Lower leg skin (tissue), 4 donors: ENCODE measurements at places on chromosomes 2 and 18. TPM values are rescaled to one million over a fixed set of nuclear protein-coding genes. Genes with fewer than 3 reads are reported as not detected.
A peak's percentile ranks its signal among the peaks of the same experiment; 100 is the strongest.

- no peak for DNase-seq
Measured at GRCh38 chr2:109436610-109437225, 177.0 kb downstream of the SEPTIN10 start.

DNA sequence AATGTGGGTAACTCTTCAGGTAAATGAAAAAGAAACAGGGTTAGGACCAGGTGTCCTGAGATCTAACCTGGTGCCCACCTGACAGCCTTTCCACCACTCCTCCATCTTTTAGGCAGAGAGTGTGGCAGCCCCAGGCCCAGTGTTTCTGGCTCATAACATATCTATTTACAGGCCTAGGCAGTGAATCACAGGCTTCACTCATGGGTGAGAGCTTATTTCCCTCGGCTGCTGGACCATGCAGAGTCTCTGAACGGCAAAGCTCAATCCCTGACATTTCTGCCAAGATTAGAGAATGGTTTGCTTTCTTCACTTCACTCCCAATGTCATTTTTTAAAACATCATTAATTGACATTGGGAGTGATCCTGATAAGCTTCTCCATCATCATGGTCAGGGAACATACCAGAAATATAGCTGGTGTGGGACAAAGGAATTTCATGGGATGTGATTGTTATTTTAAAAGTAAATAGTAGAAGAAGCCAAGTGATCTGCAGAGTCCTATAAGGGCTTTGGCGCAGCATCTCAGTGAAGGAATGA lies 323.9 kb downstream of the SETBP1 start:
- DNase-seq: no peak

GRCh38 chr2:136363900-136364299 lies 246.0 kb upstream of the CXCR4 start:
- no peak for DNase-seq

Gene NCKAP5
- total RNA-seq: 2.0 TPM

- DNase-seq: no peak
Measured at GRCh38 chr2:177404243-177404642, 11.7 kb downstream of the AGPS start.

Gene GALR1
- not detected for total RNA-seq

Gene NFATC1
- total RNA-seq: 15.8 TPM

GRCh38 chr2:75045526-75046050 lies 87.1 kb downstream of the POLE4 start:
- no peak for DNase-seq

DNA sequence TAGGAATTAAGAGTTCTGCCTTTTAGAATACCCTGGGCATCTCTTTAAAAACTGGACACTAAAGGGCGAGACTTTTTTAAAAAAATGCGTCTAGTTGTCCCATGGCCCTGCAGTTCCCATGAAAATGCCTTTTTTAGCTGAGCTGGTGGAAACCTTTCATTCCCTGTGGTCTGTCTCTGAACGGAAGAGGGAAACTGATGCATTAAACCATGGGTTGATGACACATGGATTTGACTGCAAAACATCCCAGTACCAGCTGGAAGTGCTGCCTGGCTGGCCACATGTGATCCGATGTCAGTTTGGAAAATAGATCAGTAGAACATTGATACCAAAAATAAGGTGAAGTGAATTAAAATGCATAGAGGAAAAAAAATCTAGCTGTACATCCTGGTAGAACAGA lies 129.2 kb downstream of the MYO1B start:
- no peak for DNase-seq

Gene ANO7
- 0.49 TPM for total RNA-seq

- no peak for DNase-seq
Measured at GRCh38 chr2:70994009-70994698, 519 bp downstream of the TEX261 start.

GRCh38 chr2:117859924-117860647 lies 45.6 kb downstream of the DDX18 start:
- no peak for DNase-seq

DNA sequence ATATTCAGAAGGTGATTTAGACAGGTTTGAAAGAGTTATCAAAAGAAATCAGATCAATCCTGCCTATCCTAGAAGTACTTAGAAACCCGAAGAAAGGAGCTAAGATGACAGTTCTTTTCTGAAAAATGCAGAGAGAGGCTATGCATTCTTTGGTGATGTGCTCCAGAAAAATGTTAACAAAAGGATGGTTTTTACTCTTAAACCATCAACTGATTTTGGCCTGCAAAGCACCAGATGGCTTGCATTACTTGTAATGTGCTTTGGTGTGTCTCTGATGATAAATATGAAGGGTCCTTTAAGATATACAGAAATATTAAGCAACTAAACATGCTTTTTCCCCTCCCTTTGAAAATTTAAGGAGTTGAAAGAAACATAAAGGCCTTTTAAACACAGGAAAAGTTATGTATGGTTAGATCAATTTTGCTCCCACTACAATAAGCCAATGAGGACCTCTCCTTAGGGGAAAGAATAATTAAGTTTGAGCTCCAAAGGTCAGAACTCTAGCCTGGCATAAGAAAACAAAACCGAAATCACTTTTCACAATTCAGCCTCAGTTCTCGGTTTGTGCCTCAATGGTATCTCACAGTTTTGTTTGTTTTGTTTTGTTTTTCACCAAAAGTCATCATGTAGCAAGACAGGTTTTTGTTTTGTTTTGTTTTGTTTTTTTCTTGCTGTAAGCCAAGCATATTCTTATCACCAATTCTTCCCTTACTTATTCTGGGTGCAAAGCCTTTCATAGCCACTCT lies 302.4 kb upstream of the NT5C1B start:
- no peak for DNase-seq

DNA sequence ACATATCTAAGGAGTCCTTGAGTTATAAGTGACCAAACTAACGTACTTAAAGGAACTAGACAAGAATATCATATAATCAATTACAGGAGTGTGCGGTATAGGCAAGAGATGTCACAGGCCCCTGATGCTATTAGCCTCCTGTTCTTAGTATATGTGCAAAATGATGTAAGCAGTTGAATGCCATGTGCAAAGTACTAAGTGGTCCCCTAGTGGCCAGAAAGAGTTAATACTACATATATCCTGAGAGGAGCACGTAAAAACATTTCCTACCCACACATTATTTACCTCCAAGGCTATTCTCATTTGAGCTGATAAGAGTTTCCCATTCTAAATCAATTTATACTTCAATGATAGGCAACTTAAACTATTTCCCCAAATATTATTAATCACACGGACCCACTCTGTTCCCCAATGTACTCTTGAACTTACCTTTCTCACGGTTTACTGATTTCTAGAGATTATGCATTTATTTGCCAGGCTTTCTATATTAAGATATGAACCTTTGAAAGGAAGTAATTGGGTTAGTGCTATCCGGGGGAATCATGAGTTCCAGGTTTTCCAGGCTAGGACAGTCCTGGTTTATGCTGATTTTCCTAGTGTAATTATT lies 158.0 kb upstream of the KLHL14 start:
- no peak for DNase-seq

Gene B4GALT6
- 1.4 TPM for total RNA-seq

- DNase-seq: no peak
Measured at GRCh38 chr18:66513996-66514395, 89.9 kb downstream of the CDH19 start.

GRCh38 chr18:13298262-13298661 lies 79.7 kb downstream of the LDLRAD4 start:
- DNase-seq: no peak

- no peak for DNase-seq
Measured at GRCh38 chr18:57014772-57015413, 132.0 kb upstream of the BOD1L2 start.

Gene BCL11A
- 62.8 TPM for total RNA-seq

DNA sequence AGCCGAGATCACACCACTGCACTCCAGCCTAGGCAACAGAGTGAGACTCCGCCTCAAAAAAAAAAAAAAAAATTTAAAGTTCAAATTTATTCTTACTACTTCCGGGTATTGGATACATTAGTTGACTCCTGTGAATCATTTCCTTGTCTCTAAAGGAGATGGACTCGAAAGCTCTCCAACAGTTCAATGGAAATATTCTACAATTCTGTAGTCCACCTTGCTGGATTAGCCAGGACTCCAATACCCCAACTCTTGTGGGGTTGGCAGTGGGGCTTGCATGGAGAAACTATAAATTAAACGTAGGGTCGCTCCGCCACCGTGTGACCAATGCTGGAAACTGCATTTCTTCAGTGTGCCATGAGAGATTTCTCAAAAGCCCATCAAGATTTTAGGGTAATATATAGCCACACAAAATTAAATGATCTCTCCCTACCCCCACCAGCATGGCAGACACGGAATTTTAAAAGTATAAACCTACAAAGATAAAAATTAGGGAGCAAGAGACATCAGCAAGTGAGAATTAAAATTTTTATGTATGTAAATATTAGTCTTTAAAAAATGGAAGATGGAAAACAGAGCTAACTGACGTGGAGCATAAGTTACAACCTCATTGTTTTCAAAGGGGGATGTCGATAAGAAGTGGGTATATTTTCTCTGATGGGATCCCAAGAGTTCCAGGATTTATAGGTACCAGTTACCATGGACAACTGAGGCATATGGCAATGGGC lies 27.8 kb upstream of the GAREM2 start:
- peak; percentile 38 for DNase-seq

DNA sequence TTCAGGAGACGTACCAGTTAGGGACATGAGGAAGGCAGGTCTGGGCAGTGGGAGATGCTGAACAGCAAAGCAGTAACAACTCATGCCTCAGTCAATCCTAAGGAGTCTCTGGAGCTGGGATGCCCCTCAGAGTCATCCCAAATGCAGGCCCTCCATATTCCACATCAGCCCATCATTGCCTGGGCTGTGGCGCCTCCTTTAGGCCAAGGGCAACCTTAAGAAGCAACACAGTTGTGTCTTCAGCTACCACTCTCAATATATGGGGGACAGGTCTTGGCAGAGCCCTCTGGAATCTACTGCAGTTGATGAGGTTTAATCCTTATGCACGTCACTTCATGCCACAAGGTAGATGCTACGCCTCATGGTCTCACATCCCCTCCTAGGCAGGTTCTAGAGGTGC lies 682.0 kb upstream of the RAB6C start:
- DNase-seq: no peak
